GM06990 (cell line): ENCODE measurements at places on chromosomes 2 and 18.

DNA sequence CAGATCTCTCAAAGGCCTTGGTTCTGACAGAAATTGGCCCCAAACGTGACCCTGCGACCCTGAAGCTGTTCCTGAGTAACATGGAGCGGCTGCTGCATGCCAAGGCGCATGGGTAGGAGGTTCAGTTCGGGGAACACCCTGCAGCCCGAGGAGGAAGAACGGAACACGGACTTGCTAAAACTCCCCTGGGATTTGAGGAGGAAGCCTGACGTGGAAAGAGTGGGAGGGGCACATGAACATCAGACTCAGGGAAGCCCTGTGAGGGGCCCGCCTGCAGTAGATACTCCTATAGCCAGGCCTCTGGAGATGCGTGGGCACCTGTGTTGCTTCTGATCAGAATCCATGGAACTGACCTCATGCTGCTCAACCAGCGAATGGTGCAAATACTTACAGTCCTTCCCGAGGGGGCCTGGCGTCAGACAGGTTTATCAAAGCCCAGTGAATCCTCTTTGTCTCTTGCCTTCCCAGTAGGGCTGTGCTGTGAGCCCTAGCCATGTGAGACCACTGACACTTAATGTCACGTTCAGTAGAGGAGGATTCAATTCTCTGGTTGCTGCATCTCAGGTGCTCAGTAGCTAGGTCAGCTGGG is 46.8 kb downstream of the IMPA2 start:
- no peak for DNase-seq

DNA sequence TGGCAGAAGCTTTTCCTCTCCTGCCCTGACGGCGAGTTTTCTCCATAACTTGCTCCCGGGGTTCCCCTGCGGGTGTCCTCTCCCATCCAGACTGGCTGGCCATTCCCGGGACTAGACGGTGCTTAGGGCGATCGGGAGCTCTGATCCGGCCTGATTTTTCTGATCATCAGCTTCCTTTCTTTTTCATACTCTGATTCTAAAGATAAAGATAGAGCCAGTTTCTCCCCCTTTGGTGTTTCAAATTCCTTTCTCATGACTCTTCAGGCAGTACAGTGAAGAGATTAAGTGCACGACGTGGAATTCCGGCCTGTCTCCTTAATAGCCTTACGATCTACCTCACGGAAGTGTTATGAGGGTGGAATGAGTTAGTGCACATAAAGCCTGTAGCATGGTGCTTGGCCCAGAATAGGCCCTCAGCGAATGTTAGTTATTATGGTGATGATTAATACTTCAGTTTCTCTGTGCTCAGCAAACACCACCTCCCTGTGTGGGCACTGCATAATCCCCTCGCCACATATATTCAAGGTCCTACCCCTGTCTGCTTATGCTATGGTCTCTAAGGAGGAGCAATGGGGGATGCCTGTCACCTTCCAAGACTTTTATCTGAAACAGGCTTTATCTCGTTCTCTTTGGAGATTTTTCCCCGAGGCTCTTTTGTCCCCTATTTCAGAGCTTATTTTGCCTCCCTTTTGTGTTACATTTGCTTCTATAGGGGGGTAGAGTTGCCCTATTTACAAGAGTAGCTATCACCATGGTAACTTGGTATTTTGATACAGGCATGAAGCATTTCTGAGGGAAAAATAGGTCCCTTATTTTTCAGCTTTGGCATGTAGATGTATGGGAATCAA is 254.8 kb downstream of the CDH2 start:
- no peak for DNase-seq

GRCh38 chr2:17311771-17312511 is 206.3 kb downstream of the RAD51AP2 start:
- DNase-seq = no peak

DNA sequence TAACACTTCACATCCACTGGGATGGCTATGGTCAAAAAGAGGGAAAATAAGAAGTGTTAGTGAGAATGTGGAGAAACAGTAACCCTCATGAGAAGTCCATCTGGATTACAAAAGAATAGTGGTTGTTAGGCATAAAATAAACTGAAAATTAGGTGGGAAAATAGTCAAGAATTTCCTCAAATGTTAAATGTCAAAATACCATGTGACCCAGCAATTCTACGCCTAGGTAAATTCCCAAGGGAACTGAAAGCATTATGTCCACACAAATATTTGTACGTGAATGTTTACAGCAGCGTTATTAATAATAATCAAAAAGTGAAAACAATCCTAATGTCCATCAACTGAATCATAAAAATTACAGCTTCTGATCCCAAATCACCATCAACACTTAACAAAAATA is 11.0 kb downstream of the WDR33 start:
- DNase-seq = no peak

GRCh38 chr18:74226156-74226555 is 65.6 kb downstream of the CYB5A start:
- DNase-seq = no peak

GRCh38 chr2:235324324-235324723 is 169.5 kb upstream of the AGAP1 start:
- DNase-seq = no peak

DNA sequence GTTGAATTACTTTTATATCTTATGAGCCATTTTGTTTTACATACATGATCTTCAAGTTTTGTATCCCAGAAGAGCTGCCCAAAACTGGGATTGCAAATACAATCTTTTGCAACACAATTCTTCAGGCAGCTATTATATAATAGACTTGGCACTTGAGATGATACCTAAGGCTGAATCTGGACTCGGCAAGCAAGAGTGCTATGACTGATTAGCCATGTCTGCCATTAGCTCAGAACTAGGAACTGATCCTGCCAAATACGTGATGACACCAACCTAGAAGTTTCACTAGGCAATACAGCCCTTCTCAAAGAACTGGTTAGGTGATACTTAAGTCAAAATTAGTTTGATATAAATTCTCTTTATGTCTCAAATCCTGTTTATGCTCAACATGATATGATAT is 619.6 kb downstream of the CPS1 start:
- DNase-seq = no peak

- no peak for DNase-seq
These were observed 1116.2 kb downstream of the SUCLG1 start for GRCh38 chr2:83342860-83343329.

GRCh38 chr2:239585422-239585821 is 184.6 kb upstream of the HDAC4 start:
- no peak for DNase-seq
